Stimulated activated effector memory CD8-positive, alpha-beta T cell treated with anti-CD3 and anti-CD28 coated beads, Interleukin-12 subunit alpha, Interleukin-12 subunit beta, amount 100 ng/mL, for 72 hours (primary cell): ENCODE measurements at places on chromosomes 6 and 20.

DNA sequence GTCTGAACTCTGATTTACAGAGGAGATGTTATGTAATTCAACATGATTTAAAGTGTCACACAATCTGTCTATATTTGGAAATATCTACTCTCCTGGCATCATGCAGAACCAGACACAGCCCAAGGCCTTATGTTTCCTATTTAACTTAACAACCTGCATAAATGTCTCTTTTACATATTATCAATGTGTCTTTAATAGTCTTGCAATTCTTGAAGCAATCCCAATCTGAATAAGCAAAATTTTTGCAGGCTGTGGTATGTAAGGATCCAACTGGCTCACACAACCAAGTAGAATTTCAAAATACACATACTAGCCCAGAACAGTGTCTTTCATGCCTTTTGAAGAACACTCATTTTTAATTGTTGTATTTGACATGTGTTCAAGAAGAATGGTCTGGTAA, 443.2 kb downstream of the MAFB start:
- no peak for DNase-seq

DNA sequence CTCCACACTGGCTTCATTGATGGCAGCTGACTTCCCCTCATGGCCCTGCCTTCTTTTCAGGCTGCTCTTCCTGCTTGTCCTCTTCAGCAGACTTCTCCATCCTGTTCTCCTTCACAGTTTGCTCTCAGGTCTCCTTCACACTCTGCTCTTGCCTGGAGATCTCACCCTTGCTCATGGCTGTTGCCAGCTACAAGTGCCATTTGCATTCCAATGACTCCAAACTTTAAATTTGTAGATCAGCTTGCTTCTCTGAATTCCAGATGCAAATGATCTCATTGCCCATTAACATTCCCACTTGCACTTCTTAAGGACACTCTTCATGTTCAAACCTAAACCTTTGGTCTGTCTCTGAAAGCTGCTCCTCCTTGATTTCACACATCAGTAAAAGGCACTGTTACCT, 343.0 kb downstream of the QKI start:
- DNase-seq = no peak

GRCh38 chr6:57283106-57283505, 34.3 kb upstream of the PRIM2 start:
- no peak for DNase-seq

DNA sequence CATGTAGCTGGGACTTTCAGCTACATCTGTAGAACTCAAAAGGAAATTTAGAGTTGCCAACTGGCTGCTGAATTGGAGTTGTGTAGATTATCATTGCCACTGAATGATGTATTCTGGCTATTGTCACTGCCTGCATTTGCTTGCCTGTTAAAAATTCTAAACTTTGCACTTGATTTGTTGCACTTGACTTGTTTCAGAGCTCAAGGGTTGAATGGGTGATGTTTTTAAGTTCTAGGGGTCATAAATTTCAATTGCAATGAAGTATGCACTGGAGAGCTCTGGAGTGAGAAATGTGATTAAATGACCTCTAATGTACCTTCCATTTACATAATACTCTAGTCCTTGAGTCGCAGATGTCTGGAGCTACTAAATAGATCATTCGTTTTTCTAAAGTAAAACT, 102.4 kb downstream of the TNFRSF21 start:
- DNase-seq = no peak

DNA sequence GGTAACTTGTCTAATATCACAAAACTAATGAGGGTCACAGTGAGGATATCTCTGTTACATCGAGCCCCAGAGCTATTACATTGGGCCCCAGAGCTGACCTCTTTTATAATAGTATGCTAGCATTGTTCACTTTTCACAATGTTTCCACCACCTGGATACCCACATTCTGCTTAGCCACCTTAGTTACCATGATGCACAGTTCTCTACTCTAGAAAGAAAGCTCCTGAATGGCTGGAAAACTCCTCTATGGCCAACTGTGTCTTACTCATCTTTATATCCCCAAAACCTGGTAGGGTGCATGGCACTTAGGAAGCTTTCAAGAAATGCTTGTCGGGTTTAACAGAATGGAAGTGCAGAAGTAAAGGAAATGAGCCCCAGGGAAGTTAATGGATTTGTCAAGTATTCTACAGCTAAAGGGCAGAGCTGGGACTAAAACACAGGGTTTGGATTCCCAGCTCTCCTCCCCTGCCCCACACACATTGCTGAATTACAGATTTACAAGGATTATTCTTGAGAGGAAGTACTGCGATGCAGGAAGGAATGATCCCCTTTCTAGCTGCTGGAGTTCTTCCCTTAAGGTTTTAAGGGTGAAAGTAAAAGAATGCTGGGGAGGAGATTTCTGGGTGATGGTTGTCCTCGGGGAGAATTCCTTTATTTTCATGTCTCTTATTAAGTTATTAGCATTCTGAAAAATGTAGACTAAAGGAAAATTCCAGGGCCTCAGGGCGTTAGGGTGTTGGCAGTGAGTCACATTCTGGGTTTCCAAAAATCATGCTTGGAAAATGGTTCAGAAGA, 16.1 kb upstream of the HINT3 start:
- no peak for DNase-seq

DNA sequence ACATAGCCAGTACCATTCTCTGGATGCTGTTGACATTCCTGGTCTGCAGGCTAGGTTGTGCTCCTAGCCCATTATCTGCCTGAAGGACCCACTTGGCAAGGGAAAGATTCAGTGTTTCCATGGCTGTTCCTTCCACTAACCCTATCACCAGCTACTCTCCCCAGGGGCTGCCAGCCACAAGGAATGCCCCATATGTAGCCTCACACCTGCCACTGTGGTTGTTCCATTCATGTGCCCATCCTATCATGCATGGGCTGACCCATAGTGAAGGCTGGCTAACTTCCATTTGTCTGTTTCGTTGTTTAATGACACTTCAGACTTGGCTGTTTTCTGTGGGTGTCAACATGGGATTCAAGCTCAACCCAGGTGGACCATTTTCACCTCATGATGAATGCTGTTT, 25.6 kb upstream of the HLA-A start:
- DNase-seq = no peak

DNA sequence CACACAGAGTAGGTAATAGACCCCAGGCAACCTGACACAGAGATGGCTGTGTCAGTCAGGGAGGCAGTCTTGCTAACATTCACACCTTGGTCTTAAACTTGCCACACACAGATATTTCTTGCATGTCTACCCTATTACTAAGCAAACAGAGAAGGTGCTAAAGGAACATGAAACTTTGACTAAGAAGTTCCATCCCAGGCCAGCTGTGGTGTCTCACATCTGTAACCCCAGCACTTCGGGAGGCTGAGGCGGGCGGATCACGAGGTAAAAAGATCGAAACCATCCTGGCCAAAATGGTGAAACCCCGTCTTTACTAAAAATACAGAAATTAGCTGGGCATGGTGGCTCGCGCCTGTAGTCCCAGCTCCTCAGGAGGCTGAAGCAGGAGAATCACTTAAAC, 222.4 kb upstream of the JARID2 start:
- DNase-seq = peak; percentile 90

DNA sequence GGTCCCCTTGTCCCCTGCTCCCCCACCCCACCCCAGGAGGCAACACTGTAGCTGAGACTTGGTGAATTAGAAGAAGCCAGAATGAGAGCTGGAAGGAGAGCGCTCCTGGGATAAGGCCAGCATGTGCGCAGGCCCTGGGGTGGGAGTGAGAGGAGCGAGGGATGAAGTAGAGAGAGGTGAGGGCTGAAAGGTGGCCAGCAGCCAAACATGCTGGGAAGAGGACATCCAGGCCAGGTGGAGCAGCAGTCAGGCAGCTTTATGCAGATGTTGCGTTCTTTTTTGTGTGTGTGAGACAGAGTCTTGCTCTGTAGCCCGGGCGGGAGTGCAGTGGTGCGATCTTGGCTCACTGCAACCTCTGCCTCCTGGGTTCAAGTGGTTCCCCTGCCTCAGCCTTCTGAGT, 2.2 kb upstream of the BPIFB1 start:
- DNase-seq = no peak

- DNase-seq = no peak
Measured at GRCh38 chr6:26187292-26187691, 100.1 kb downstream of the HFE start.

DNA sequence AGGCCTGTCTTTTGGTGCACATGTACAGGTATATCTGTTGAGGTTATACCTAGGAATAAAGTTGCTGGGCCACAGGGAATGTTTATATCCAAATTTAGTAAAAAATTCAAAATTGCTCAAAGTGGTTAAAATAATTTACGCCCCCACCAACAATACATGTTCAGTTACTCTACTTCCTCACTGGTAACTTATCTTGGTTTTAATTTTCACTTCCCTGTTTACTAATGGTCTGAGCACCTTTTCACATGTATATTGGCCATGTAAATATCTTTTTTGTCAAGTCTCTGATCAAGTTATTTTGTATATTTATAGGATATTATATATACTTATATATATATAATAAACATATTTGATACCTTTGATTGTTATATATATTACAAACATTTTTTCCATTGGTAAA, 9.7 kb downstream of the PDE7B start:
- DNase-seq = no peak

DNA sequence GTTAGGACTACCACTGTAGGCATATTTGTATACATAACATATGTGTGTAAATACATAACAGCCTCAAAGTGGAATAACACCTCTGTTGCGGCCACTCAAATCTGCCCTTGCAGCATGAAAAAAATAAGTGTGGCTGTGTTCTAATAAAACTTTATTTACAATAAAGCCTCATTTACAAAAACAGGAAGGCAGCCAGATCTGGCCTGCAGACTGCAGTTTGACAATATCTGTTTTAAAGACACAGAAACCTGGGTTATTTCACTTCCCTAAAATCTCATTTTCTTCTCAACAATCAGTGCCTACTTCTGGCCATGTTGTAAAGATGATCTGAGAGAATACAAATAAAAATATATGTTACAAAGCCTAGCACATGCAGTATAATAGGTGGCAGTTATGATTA, 53.9 kb upstream of the SCML4 start:
- no peak for DNase-seq

DNA sequence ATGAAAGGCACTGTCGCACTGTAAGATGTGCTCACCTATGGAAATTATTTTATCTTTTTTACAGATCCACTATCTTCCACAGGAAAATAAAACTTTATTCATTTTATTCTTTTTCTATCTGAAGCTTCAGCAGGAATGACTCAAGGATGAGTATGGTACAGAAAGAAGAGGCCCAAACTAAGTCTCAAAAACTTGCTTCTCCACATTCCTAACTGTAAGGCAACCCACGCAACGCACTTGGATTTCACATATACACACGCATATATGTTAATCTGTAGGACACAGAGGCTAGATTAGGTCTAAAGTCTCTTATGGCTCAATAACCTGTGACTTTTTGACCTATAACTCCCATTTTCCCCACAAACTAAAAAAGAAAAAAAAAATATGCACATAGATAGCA, 81.9 kb downstream of the RALGAPA2 start:
- no peak for DNase-seq

DNA sequence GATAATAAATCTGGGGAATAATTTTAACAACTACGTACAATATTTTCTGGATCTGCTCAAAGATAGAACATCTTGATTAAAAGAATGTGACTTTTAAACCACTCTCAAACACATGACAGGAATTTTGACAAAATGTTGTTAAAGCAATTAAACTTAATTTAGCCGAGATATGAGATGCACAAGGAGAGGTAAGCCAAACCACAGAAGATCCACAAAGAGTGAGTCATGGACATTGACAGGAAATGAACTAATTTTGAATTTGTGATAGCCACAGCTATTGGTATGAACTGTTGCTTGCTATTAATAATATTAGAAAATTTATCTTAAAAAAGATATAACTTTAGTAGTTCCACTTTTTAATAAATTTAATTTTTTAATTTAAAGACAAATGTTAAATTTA, 27.8 kb upstream of the VGLL2 start:
- DNase-seq = no peak

GRCh38 chr6:17169291-17169690, 67.4 kb downstream of the STMND1 start:
- DNase-seq = no peak

DNA sequence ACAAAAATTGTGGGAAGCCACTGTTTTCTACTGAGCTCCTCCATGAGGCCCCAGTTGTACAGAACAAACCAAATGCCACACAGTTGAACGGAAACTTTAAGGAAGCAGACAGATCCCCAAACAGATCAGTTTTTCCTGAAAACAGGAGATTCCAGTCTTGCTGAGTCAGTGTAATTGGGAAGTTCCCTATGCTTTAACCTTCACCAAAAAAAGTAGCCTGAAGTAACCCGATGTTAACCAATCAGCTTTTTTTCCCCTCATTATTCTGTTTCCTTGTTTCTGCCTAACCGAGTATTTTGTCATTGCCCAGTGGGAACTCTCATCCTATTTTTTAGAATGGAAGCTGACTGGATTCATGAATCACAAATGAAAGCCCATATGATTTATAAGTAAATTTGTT, 36.7 kb downstream of the MARCKS start:
- DNase-seq = no peak

DNA sequence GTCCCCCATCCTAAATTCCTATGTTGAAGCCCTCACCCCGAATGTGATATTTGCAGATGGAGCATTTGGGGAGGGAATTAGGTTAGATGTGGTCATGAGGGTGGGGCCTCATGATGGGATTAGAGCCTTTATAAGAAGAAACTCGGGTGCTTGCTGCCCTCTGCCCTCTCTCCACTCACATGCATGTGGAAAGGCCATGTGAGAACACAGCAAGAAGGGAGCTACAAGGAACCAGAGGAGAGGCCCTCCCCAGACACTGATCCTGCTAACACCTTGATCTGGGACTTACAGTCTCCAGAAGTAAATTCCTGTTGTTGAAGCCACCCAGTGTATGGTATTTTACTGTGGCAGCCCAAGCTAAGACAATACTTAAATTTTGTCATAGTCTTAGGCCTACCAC, 69.6 kb upstream of the TULP1 start:
- DNase-seq = no peak

- DNase-seq = no peak
Measured at GRCh38 chr6:9527679-9528286, 887.1 kb downstream of the TFAP2A start.

- DNase-seq = no peak
Measured at GRCh38 chr6:134373282-134373922, 55.5 kb upstream of the SGK1 start.

GRCh38 chr6:116697480-116697879, 16.5 kb downstream of the KPNA5 start:
- no peak for DNase-seq

DNA sequence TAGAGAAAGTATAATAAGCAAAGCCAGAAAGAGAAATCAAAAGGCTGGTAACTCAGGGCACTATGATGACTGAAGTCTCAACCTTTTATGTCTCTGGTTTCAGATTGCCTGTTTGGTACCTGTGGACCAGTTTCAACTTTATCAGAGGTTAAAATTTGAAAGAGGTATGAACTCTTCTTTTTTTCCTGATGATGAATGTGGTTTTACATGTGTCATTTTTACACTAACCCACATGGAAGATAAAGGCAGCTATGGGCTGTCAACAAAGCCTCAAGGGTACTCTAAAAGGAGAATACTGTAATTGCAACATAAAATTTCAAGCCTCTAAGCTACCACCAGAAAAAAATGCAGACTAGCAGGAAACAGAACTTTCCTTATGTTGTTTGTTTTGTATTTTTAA, 52.4 kb downstream of the RNF144B start:
- DNase-seq = no peak

- DNase-seq = peak; percentile 81
Measured at GRCh38 chr20:35329435-35330139, 37.4 kb upstream of the FAM83C start.
